NCI-H1436 treated with DMSO at 0.1 percent for 48 hours (cell line): ENCODE measurements at places on chromosomes 1 and 21.

DNA sequence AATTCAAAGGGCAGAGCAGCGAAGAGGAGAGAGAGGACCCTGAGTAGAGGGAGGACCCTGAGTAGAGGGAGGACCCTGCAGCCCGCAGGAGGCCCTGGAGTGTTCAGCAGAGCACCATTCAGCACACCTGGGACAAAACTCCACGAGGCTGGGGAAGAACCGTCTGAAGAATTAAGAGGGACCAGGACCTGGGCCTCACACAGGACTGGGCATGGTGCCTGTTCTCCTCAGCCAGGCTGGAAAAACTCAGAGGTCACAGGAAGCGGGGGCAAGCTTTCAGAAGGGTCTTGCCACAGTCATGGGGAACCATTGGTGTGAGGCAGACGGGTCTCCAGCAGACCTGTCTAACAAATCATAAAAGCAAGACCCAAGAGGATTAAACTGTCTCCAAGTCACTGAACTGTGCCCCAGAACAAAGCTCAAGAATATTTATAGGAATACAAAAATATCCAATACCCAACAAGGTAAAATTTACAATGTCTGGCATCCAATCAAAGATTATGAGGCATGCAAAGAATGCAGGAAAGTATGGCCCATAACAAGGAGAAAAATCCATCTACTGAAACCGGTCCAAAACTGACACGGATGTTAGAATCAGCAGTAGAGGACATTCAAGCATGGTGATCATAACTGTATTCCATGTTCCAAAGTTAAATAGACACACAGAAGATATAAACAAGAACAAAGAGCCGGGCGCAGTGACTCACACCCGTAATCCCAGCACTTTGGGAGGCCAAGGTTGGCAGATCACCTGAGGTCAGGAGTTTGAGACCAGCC, 30.6 kb downstream of the MORN1 start:
- no peak for DNase-seq

DNA sequence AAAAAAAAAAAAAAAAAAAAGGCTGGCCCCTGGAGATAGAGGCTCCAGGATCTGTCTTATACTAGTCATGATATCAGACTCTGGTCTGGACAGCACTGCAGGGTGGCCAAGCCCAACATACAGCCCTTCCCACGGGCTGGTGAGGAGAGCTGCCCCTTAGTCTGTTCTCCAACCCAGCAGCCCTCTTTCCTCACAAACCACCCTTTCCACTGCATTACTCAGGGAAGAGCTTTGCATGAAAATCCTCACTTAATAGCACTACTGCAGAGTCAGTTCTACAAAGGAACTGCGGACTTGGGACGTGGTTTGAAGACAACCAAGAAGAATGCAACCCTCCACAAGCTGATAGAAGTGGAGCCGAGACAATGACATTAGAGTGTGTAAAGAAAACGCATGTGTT, 5.7 kb downstream of the BCAR3 start:
- DNase-seq, result no peak

- DNase-seq, result no peak
Measured at GRCh38 chr1:208164609-208165008, 79.6 kb downstream of the PLXNA2 start.

- DNase-seq, result no peak
Measured at GRCh38 chr1:206566999-206567398, 45.3 kb downstream of the EIF2D start.

DNA sequence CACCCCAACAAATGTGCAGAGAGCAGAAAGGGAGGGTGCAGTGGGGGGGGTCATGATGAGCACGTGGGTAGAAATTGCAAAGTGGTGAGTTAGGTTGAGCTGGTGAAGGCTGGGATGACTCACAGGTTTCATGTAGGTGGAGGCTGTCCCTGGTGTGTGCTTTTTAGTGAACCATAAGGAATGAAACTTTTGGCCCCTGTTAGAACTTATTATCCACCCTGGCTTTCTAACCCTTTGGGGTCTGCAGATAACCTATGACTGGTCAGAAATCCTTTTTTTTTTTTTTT, 46.9 kb downstream of the DOP1B start:
- no peak for DNase-seq

DNA sequence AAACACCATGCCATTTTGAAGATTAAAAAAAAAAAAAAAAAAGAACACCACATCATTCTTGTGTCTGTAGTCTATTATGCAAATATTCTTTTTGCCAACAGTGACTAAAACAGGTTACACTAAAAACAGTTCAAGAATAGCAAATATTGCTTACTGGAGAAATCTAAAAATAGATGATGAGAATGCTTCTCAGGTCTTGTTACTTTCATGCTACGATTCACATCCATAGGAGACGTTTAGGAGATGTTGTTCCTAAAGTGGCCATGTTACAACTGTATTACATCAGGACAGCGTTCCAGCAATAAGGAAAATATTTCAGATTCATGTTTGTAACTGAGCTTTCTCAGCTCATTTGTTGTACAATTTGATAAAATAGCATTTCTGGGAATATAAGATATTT, 32.3 kb downstream of the RAB3GAP2 start:
- no peak for DNase-seq

- DNase-seq, result no peak
Measured at GRCh38 chr21:37670883-37671282, 245.4 kb downstream of the KCNJ6 start.

- DNase-seq, result no peak
Measured at GRCh38 chr1:30855686-30856259, 52.8 kb downstream of the SDC3 start.

GRCh38 chr1:153626904-153627714, at the start of gene S100A13:
Gene S100A13 (minus strand): TSS chr1:153627505. CDS start chr1:153626472, 1,033 bp downstream.
- peak; percentile 78 for DNase-seq

DNA sequence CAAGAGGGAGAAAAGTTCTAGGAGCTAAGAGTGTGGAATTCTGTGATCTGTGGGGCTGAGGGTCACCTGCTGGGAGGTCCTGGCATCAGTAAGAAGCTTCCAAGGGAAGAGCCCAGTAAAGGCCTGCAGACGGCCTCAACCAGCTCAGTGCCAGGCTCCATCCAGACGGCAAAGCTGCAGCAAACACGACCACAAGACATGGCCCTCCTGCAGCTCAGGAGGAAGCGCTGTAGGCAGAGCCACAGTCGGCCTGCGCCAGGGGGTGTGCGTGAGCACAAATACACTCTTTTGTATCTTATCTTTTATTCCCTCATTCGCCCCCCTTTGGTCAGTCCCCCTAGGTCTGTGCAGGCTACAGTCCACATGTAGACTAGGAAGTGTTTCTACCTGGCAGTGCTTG, 13.4 kb downstream of the C1orf174 start:
- DNase-seq, result no peak

DNA sequence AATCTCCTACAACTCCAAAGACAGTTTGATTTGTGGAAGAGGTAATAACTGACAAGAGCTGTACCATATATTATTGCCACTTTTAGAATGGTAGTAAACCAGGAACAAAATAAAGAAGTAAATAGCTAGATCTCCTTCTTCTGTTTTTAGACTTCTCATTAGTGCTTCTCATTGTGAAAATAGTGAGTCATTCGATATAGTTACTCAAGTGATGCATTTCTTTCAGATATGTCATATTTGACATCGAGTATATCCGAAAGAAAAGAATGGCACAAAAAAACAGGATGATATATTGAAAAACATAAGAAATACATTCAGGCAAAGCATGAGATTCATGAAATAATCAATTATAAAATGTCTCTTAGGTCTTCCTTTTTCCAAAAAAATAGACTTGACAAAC, 1346.1 kb downstream of the BRINP3 start:
- DNase-seq, result no peak

GRCh38 chr21:22885614-22886013, 1887.4 kb downstream of the NCAM2 start:
- DNase-seq, result no peak

- no peak for DNase-seq
Measured at GRCh38 chr1:204438628-204439027, 27.0 kb upstream of the PPP1R15B start.

DNA sequence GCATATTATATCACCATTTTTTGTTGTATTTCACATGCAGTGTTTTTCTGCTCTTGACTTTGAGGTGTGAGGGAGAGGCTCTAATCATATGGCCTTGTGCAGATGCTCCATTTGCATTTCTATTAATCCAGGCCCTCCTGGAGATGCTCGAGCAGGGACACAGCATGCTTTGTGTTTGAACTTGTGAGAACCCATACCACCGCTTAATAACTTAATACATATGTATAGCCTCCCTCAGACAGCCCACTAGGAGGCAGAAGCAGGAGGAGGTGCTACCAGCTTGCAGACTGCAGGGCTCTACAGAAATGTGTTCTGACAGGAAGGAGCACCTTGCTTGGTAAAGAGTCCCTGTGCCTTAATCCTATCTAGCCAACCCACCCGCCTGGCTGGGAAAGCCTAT, 155.2 kb downstream of the BARHL2 start:
- no peak for DNase-seq

- DNase-seq, result no peak
Measured at GRCh38 chr1:64569411-64569810, 99.5 kb downstream of the CACHD1 start.

DNA sequence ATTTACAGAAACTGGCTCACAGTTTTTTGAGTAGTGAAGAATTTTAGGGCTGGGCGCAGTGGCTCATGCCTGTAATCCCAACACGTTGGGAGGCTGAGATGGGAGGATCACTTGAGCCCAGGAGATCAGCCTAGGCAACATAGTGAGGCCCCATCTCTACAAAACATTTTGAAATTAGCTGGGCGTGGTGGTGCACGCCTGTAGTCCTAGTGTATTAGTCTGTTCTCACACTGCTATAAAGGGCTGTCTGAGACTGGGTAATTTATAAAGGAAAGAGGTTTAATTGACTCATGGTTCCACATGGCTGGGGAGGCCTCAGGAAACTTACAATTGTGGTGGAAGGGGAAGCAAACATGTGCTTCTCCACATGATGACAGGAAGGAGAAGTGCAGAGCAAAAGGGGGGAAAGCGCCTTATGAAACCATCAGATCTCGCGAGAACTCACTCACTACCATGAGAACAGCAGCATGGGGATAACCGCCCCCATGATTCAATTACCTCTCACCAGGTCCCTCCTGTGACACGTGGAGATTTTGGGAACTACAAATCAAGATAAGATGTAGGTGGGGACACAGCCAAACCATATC, 24.4 kb upstream of the DYRK1A start:
- no peak for DNase-seq

DNA sequence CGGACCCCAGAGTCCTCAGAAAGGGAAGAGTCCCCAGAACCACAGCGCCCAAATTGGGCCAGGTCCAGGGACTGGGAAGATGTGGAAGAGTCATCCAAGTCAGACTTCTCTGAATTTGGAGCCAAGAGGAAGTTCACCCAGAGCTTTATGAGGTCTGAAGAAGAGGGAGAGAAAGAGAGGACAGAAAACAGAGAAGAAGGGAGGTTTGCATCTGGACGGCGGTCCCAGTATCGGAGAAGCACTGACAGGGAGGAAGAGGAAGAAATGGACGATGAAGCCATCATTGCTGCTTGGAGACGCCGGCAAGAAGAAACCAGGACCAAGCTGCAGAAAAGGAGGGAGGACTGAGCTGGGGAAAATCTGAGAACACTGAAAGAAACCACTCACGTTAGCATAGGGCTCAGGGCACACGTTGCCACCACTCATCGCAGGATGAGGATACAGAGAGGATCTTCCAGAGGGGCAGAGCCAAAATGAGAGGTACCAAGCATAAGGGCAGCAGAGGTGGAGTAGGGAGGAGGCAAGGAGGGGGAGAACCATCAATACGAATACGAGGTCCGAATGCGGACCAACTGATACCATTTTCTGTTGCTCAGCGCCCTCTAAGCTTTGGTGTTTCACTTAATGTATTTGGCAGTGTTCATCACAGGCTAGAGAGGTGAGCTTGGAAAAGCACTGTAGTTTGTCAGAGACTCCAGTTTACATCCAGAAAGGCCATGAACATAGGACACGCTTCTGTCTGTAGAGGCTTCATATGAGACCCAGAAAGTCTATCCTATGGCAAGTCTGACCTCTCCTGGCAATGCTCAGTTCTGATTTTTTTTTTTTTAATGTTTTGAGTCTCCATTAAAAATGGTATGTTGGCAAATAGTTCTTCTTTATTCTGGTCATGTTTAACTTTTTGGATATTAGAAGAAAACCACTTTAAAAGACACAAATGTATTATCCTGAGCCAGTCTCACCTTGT, 34.7 kb downstream of the STYXL2 start:
- DNase-seq, result no peak

- DNase-seq, result no peak
Measured at GRCh38 chr21:19850157-19850556, 1148.1 kb upstream of the NCAM2 start.

- DNase-seq, result no peak
Measured at GRCh38 chr1:161223805-161224694, 622 bp upstream of the APOA2 start.

GRCh38 chr1:11151826-11152612, 37.1 kb upstream of the ANGPTL7 start:
- no peak for DNase-seq

GRCh38 chr1:162908236-162908635, 47.3 kb upstream of the CCDC190 start:
- DNase-seq, result no peak

- DNase-seq, result peak; percentile 68
Measured at GRCh38 chr1:211925016-211925415, 94.5 kb upstream of the LPGAT1 start.

DNA sequence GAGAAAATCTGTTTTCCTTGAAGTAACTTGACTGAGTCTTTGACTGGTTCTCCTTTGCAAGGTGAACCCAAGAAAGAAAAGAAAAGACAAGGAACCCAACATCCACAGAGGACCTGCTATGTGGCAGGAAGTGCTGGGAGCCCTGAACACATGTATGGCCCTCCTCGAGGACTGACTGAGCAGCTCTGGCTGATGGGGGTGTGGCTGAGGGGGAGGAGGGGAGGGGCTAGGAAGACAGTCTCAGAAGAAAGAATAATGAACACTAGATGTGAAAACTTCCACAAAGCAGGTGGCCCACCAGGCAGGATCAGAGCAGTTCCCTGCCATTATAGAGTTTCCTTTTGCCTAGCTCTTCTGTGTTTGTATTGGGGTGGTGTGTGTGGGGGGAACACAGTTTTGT, 26.1 kb downstream of the NENF start:
- DNase-seq, result no peak

- DNase-seq, result no peak
Measured at GRCh38 chr1:20184997-20185833, 681 bp upstream of the UBXN10 start.

DNA sequence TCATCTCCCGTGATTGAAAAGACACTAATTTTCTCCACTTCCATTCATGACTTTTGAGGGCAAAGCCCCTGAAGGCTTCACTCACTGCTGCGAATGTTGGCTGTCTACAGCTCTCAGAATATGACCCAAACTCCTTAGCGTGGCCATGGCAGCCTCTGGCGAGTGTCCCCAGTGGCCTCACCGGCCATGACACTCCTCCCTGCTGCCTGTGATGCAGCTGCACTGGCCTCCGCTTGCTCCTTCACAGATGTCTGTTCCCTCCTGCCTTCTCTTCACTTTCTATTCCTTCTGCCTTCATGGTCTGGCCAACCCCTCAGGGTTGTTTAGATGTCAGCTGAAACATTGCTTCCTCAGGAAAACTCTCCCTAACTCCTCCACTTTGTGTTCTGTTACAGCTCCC, 30.8 kb upstream of the PTPRF start:
- no peak for DNase-seq

GRCh38 chr1:64387389-64388285, 82.3 kb upstream of the CACHD1 start:
- no peak for DNase-seq

- DNase-seq, result no peak
Measured at GRCh38 chr1:98002288-98002687, 81.5 kb upstream of the DPYD start.
